ENCODE measurements at places on chromosomes 3 and 15.

DNA sequence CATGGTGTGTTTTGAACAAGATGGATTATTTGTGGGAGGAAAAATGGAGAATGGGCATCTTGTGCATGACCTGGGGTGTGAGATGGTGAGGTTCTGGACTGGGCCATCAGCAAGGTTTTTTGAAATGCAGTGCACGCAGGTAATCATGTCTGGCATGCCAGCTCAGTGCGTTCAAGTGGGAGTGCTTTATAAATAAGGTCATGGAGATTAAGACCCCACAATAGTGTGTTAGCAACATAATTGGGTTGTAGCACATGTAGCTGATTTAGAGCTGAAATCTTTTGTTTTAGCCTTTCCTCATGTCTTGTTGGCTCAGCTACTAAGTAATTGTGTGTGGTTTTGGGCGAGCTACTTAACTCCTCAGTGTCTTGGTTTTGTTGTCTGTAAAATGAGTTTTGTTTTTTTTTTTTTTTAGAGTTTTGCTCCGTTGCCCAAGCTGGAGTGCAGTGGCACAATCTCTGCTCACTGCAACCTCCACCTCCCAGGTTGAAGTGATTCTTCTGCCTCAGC, 3.9 kb upstream of the CACNA1D start:
- no peak for DNase-seq

- no peak for DNase-seq
These were observed 61.4 kb downstream of the MGLL start for GRCh38 chr3:127760791-127761440.

GRCh38 chr3:177300039-177300833, 103.0 kb upstream of the TBL1XR1 start:
- DNase-seq = no peak

- DNase-seq = no peak
These were observed 243.9 kb upstream of the UMPS start for GRCh38 chr3:124486324-124486723.

- no peak for DNase-seq
These were observed 1.6 kb downstream of the DHX30 start for GRCh38 chr3:47804577-47804976.

DNA sequence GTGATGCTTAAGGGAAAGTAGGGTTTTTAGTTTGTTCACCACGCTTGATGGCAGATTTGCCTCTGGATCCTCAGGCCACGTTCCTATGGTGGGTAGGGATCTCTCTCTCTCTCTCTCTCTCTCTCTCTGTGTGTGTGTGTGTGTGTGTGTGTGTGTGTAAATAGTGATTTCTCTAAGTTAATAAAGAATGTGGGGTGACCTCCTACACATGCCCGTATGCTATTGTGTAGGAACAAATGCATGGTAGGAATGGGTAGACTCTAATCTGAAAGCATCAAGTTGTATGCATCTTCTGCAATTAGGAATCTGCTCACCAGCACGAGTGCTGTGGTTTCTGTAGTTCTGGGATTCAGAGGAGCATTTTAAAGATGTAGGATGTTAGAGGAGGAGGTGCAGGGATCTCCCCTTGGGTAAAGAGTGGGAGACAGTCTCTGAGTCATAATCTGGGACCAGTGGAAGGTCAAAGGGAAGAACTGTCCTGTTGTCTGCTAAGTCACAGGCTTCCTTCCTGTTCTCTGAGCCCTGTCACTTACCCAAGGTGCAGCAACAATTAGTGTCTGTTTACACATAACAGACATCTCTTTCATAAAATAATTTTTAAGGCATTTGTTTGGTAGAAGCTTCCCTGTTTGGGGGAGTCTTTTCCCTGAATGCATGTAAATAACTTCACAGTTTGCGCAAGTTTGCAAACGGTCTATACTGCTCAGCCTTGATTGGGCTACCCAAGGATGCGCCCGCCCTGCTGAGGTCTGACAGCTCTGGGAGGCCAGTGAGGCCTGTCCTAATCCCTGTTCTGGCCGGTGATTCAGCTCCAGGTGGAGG, 139.8 kb downstream of the IGF1R start:
- no peak for DNase-seq

- no peak for DNase-seq
These were observed 168.2 kb downstream of the TBC1D2B start for GRCh38 chr15:77909182-77909940.

DNA sequence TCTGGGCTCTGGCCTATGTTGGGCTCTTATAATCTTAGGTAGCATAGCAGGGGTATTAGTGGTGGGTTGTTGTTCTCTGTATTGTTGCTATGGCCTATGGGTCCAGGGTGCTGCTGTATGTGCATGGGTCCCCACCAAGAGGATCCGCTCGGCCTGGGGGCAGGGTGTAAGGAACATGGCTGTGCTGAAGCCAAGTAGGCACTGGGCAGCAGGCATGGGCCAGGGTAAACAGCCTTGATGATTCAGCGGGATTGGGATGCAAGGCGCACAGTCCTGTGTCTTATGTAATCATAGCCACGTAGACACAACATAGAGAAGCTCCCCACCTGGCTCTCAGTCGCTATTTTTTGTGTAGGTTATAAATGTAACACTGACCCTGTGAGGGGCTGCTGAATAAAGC, 306.9 kb downstream of the ZPLD1 start:
- no peak for DNase-seq

- no peak for DNase-seq
These were observed 14.6 kb downstream of the NUSAP1 start for GRCh38 chr15:41347236-41347635.

- DNase-seq = no peak
These were observed 76.3 kb upstream of the MLF1 start for GRCh38 chr3:158494673-158495072.

GRCh38 chr15:43187544-43188155, 2.4 kb downstream of the CCNDBP1 start:
- DNase-seq = no peak

- DNase-seq = no peak
These were observed 548.4 kb downstream of the EDEM1 start for GRCh38 chr3:5735896-5736295.

DNA sequence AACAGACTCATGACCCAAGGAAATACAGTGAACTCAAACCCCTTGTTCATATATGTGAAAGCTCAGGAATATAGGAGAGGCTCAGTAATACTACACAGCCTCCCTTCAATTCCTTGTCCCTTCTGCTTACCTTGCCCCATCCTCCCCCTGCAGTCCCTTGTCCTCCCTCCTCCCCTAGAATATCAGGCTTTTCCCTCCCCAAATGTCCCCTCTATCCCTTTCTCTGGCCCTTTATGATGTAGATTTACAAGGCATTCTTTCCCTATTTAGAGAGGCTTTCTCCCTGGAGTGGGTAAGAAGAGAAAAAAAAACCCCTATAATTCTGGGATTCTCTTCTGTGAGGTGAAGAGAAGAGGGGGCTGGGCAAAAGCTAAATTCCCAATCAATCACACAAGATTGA, 64.9 kb upstream of the KBTBD8 start:
- no peak for DNase-seq

DNA sequence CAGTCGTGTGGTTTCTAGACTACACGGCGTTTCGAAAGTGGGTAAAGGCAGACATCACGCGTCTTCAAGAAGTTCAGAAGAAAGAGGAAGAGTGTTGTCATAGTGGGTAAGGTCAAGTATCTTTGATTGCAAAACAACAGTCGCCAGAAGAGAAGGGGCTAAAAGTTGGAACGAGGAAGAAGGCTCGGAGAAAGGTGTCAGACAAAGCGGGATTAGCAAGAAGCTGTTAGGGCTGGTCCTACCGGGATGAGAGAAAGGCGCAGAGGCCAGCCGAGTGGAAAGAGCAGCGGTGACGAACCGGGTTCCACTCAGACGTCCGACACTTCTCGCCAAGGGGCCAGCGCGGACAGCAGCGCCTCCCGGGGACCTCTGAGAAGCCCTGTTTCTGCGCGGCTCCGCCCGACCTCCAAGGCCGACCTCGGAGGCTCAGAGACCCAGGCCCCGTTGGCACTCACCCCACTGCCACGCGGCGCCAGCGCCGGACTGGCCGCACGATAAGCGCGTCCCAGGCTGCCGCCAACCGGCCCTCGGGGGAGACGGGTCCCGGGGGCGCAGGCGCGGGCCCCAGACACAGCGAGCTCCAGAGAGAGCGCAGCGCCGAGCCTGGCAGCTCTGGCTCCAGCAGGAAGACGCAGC, 436 bp downstream of the ADPGK start:
- DNase-seq = no peak

GRCh38 chr15:89936051-89936785, 23.5 kb upstream of the ARPIN start:
- no peak for DNase-seq

GRCh38 chr15:56918046-56918938, at the start of gene TCF12:
Gene TCF12 (plus strand): TSS chr15:56918644. CDS start chr15:56919914, 1,270 bp downstream.
- peak; percentile 57 for DNase-seq

GRCh38 chr3:124826703-124827102, 60.5 kb downstream of the ITGB5 start:
- DNase-seq = no peak

DNA sequence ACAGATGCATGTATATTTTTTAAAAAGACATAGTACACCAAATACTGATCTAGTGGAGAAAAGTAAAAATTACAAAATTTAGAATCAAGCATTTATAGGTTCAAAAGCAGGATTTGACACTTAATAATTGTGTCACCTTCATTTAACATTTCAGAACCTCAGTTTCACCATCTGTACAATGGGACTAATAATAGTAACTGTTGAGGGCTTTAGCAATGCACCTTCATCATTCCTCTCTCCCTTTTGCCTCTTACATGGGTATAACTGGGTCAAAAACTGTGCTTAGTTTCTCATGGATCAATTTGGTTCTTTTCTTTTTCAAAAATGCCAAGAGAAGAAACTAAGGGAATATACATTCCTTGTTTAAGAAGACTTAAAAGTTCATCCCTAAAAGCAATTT, 5.5 kb upstream of the TMEM212 start:
- no peak for DNase-seq

DNA sequence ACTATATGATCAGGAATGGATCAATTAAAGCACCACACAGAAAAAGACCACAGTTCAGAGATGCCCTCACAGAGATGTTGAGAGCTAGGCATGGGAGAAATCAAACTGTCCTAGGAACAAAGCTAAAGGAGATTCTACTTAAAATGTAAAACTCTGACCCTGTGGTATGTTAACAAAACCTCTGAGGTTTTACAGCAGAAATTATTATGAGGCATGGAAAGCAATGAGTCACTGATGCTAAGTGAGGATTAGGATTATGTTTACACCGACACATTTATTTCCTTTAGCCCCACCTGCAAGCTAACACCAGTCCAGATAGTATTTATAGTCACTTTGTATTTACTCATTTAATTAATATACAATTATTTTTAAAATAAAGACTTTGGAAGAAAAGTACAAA, 1242.2 kb downstream of the OTOL1 start:
- no peak for DNase-seq

DNA sequence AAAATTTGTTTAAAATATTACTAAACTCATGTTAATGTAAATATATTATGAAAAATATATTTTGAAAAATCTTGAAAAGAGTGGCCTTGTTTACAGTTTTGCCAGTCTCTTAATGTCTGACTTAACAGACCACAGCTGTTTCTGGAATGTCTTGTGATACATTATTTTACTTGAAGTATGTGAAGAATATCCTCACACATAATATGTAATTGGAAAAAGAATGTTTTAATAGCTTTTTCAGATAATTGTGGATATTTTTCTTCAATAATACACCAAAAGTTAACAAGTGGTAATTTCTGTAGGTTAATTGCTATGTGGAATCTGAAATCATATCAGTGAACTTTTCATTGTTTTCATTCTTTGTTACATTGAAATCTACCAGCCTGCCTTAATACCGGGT, 101.3 kb downstream of the UBE2E2 start:
- DNase-seq = no peak

GRCh38 chr3:4565809-4566501, 72.8 kb downstream of the ITPR1 start:
- DNase-seq = no peak

Data from HS-5 (cell line).